ENCODE measurements at places on chromosomes 1 and 21. TPM values are rescaled to one million over a fixed set of nuclear protein-coding genes. Genes with fewer than 3 reads are reported as not detected.
A peak's percentile ranks its signal among the peaks of the same experiment; 100 is the strongest.

DNA sequence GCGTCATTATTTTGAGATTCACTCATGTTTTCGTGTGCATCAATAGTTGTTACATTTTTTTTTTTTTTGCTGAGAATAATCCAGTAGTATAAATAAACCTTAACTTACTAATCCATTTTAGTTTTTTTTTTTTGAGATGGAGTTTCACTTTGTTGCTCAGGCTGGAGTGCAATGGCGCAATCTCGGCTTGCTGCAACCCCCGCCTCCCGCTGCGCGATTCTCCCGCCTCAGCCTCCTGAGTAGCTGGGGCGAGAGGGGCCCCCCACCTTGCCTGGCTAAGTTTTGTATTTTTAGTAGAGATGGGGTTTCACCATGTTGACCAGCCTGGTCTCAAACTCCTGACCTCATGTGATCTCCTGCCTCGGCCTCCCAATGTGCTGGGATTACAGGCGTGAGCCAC lies 66.0 kb downstream of the CTH start:
- no peak for ATAC-seq

GPA33 gene
- not detected for total RNA-seq

DNA sequence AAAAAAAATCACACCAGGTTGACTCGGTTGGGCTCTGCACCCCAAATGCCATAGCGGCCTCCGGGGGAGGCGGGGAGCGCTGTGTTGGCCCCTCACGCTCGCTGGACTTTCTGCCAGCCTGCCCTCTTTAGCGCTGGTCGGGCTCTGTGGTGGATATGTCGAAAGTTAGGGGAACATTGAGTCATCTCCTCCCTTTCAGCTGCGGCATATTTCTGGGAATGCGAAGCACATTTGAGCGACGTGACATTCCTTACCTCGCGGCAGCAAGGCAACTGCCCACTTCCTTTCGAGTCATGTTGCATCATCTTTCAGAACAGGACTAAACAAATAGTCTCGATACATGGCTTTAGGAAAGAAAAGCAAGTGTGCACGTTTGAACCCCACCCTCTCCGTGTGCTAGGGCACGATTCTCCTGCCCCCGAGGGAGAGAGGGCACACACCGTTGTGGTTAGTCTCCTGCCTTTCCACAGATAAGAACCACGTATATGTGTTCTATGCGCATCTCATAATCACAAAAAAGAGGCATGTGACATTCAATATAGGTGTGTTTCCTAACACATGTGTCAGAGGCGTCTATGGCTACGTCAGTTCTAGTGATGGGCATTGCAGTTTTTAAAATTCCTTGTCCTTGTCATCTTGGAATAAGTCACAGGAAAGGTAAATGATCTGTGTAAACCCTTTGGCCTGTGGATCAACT lies 105.9 kb upstream of the SLC45A1 start:
- peak; percentile 86 for ATAC-seq

DNA sequence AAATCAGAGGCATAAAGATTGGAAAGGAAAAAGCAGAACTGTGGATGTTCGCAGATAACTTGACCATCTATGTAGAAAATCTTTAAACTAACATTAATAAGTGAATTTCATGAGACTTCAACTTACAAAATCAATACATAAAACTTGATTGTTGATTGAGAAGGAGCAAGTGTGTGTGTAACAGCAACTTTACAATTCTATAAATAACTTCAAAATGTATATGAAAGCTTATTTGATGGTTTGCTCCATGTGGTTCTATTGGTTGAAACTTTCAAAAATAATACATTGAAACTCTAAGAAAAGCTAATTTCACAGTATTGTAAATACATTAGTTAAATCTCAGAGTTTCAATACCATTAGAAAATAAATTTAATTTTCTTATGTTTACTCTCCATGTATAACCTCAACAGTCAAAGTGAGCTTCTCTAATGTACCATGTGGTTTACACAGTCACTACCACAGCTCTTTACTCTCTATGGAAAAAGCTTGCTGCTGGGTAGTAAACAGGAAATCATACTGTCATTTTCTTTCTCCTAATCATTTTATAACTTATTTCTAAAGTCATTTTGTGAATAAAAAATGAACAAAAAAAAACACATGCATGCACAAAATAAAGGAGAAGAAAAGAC lies 12.0 kb downstream of the AKT3 start:
- ATAC-seq, result no peak

Data from esophagus mucosa (tissue), 1 donor.